ENCODE measurements at places on chromosomes 6 and 20.
A peak's percentile ranks its signal among the peaks of the same experiment; 100 is the strongest.

DNA sequence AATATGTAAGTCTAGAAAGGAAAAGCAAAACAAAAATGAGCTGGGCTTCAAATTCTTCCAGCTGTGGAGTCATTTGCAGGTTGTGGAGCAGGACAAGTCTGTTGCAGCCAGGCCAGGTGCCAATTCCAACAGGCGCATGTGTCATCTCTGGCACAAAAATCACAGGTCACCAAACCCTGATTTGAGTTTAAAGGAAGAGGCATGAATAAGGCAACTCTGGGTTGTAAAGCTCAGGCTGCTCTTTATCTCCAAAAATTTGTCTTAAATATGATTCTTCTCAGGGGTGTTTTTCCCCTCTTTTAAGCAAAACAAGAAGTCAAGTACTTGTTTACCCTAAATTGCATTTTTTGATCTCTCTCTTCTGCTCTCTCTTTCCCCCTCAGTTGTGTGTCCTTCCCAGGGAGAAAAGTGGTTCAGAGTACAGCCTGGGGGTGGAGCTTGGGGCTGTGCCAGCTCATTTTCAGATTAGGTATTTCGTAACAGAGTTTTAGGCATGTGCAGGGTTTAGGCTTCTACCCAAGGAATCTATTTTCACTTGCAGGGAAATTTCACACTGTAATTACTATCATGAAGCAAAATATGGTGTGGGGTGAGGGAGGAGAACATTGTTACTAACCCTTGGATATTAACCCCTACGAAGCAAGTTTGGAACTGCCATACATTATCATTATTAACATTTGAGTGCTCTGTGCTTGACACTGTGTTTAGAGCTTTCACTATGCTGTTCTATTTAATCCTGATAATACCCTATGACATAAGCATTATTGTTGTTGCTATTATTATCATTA is 8.3 kb upstream of the NCOA3 start:
- DNase-seq: peak; percentile 58

GRCh38 chr20:47576516-47577033 is 74.9 kb downstream of the NCOA3 start:
- no peak for DNase-seq

DNA sequence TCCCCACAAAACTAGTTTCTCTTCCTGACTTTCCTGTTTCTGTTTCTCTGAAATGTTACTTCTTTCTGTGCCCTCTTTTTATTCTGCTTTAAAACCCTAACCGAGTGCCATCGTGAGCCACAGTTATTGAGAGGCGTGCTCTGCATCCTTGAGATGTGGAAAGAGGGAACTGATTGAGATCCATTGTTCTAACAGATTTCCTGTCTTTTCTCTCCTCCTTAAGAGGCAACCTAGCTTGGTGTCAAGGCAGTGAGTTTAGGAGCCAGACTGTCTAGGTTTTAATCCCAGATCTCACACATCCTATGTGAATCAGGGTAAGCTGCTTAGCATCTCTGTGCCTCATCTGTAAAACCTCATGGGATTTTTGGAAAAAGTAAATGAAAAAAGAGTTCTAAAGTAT is 57.5 kb downstream of the SNX9 start:
- DNase-seq: no peak

- no peak for DNase-seq
These were observed 205.4 kb upstream of the BMP2 start for GRCh38 chr20:6562111-6562510.

DNA sequence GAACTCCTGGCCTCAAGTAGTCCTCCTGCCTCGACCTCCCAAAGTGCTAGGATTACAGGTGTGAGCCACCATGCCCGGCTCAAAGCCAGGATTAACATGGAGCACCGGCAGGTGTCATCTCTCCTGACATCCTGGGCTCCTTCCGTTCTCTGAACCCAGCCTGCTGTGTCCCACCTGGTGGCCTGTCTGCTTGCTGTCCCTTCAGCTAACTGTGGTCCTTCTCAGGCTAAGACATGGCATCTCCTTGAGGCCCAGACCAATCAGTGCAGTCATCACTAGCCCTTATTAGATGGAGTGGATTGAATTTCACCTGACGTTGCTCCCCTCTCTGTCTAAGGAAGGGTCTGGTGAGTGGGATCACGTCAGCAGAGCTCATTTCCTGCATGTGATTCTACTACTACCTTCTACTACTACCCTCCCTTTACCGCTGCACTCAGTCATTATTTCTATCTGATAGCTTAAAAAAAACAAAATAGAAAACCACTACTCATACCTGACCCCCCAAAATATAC is 28.0 kb upstream of the SYNJ2 start:
- DNase-seq: no peak

DNA sequence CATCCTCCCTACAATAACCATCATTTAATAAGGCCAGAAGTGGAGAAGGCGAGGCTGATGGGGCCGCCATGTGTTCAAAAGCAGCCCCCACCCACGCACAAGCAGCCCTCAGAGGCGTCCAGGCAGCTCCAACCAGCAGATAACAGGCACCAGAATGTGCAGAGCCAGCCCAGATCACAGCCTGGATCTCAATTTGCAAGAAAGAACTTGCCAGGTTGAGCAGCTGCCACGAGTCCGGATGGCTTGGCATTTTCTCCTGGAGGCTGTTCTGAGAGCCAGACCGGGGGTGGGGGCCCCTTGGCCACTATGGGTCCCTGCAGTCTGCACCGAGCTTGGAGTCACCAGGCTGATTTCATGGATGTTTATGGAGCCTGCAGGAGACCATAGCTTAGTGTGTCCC is 338.1 kb downstream of the PREX1 start:
- DNase-seq: no peak

DNA sequence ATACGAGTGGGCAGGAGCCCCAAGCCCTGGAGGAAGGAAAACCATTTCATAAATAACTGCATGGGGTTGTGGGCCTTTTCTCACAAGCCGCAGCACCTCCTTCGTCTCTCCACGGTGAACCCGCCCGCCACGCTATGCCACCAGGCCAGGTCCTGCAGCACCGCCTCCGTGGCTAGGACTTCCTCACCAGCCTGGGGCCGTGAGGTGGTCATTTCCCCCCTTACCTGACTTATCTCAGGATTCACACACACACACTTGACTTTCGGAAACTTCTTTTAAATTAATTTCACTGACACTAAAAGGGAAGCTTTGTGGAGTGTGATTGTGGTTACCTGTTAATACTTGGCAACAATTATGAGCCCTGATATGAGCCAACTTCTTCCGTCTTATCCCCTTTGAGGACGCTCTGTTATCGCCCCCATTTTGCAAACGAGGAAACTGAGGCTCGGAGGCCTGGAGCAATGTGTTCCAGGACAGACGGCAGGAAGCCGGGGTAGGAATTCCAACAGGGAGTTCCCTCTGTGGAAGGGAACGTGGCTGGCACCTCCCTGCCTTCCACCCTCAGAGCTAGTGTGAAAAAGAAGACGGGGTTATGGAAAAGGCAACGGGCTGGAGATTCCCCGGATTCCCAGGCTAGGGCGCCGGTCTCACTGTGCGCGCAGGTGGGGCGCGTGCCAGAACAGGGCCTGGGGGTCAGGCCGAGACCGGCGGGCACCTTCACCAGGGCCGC is 817 bp upstream of the SLCO4A1 start:
- no peak for DNase-seq

- DNase-seq: no peak
These were observed 52.9 kb downstream of the FBXL4 start for GRCh38 chr6:98894810-98895209.

DNA sequence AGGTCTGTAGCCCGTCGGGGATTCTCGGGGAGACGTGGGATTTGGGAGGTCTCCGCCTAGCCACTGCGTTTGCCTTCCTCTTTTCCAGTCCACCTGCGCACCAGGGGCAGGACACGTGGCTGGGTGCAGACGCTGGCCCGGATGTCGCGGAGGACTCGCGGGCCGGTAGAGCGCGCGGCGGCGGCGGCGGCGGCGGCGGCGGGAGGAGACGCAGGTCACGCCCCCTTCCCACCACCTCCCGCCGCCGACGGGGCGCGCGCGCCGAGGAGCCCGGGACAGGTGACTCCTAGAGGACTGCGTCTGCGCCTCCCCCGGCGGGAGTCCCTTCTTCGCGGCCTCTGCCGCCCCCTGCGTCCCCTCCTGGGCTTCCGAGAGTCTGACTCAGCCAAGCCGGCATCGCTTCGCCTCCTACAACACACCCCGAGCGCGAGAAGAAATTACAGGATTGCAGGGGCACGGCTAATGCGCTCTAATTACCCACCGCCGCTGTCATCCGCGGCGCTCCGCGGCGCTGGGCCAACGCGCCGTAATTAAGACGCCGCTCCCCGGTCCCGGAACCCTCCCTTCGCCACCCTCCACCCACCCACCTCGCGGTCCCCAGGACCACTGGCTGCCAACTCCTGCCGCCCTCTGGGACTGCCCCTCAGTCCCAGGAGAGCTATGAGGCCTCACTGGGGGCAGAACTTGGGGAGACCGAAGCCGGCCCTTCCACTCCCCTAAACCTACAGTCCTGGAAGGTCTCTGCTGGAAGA is 124.5 kb downstream of the MRPL14 start:
- peak; percentile 32 for DNase-seq

GRCh38 chr6:33589731-33590530 is 9.9 kb upstream of the BAK1 start:
- peak; percentile 36 for DNase-seq

GRCh38 chr20:50834599-50835005 is 39.7 kb downstream of the BCAS4 start:
- DNase-seq: no peak

GRCh38 chr6:126923807-126924206 is 194.7 kb upstream of the RSPO3 start:
- no peak for DNase-seq

DNA sequence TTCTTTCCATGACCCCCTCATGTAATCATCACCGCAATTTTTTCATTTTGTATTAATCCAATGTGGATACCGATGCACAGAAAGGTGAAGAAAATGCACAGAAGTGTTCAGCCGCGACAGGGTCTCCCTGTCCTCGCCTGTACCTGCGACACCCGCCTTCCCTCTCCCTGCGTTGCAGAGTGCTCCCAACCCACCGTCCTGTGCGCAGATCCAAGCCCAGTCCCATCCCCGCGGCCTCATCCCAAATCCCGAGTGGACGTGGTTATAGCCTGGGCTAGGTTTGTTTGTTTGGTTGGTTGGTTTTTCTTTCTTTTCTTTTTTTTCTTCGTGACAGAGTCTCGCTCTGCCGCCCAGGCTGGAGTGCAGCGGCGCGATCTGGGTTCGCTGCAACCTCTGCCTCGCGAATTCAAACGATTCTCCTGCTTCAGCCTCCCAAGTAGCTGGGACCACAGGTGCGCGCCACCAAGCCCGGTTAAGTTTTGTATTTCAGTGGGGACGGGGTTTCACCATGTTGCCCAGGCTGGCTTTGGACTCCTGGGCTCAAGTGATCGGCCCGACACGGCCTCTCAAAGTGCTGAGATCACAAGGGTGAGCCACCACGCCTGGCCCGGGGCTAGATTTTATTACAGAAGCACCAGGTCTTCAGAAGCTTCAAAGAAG is 536 bp upstream of the RAET1G start:
- no peak for DNase-seq

GRCh38 chr6:45310118-45310788 is 17.9 kb upstream of the RUNX2 start:
- peak; percentile 32 for DNase-seq

- no peak for DNase-seq
These were observed 3.5 kb upstream of the MYT1 start for GRCh38 chr20:64160526-64161355.

- no peak for DNase-seq
These were observed 203.2 kb downstream of the COL9A1 start for GRCh38 chr6:70099732-70100131.

GRCh38 chr20:59013959-59014608 is 5.1 kb upstream of the TUBB1 start:
- no peak for DNase-seq

All from T-cell (primary cell).